ENCODE measurements at places on chromosomes 5 and 9. TPM values are rescaled to one million over a fixed set of nuclear protein-coding genes. Genes with fewer than 3 reads are reported as not detected.

GRCh38 chr9:79210541-79211243 is 361.1 kb upstream of the TLE4 start:
- H3K4me1 ChIP-seq = no peaks in the 10 kb centered on the region
- no peaks in the 10 kb centered on the region for H3K36me3 ChIP-seq
- no peaks in the 10 kb centered on the region for H3K27me3 ChIP-seq
- H3K4me3 ChIP-seq = no peak overlapping the region
- no peak overlapping the region for H3K27ac ChIP-seq
- DNase-seq = no peak

DNA sequence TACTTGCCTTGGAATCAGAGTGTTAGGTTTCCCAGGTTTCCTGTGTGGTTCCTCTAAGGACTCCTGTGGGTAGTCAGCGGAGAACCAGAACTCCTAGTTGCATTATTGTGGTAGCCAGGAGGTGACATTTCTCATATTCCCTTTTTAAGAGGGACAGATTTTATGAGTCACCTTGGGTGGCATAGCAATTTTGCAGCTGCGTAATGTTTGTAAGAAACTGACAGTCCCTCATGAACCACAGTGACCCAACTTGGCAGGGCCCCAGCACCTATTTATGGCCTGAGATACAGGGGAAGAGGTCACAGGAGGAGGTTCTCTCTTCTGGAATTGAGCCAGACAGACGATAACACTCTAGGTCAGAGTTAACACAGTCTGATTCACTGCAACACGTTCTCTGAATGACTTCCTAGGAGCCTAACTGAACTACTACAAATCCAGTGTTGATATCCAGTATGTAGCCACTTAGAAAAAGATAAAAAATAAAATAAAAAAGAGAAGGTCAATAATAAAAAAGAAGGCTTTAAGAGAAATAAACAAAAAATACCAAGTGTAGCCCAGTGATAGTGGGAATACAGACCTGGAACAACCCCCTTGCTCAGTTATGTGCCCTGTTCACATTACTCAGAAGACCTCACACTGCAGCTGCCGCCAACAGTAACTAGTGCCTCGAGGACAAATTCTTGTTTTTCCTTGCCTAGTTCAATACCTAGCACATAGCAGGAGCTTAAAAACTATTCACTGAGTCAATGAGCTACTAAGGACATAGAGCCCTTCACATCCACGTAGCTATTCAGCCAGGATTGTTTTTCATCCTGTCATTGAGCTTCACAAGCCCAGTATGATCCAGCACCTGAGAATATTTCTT is 50.7 kb upstream of the VLDLR start:
- DNase-seq = no peak
- H3K27ac ChIP-seq = no peak overlapping the region
- no peaks in the 10 kb centered on the region for H3K27me3 ChIP-seq
- no peak overlapping the region for H3K4me3 ChIP-seq
- no peaks in the 10 kb centered on the region for H3K4me1 ChIP-seq
- no peaks in the 10 kb centered on the region for H3K36me3 ChIP-seq

DNA sequence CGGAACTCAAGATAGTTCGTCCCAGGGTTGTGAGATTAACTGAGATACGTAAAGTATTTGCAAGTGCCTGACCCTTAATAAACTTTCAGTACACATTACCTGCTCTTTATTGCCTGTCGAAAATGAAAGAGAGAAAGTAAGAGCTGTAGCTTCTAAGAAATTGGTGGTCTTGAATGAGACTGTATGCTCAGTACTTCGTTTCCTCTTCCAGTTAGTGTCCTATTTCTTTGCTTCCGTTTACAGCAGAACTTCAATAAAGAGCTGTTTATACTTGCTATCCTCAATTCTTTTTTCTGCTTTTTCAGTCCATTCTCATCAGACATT is 534 bp downstream of the SRFBP1 start:
- H3K36me3 ChIP-seq = peaks cover 19% of the 10 kb centered on the region
- peak overlapping the region; percentile 99 for H3K4me3 ChIP-seq
- no peaks in the 10 kb centered on the region for H3K4me1 ChIP-seq
- no peak for DNase-seq
- H3K27ac ChIP-seq = no peak overlapping the region

DNA sequence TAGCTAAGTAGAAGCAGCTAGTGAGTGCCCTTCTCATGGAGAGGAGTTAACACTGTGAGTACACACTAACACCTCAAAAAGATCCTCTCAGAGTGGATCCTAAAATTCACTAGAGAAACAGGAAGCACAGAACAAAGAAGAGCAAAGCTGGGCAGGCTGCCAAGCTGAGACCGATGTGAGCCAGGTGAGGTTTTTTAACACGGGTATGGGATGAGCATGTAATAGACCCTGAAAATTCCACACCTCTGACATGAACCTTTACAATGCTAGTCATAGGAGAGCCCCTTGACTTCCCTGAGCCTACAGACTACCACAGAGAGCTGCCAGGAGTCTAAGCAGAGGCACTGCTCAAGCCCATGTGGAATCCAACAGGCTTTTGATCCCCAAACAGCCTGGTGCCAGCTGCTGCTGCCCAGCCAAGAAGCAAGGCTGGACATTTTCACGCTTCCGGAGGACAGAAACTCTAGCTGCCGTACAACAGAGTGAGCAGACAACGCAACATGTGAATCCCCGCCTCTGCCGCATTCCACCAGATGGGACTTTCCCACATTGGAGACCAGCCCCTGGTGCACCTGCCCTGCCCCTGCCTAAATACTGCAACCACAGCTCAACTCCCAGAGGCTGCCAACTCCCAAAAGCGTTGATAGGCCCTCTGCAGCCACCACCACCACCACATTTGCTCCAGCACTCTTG is 280.8 kb downstream of the CDH10 start:
- no peak for DNase-seq
- H3K36me3 ChIP-seq = no peaks in the 10 kb centered on the region

KIF4B gene
- 0.07 TPM for total RNA-seq

DNA sequence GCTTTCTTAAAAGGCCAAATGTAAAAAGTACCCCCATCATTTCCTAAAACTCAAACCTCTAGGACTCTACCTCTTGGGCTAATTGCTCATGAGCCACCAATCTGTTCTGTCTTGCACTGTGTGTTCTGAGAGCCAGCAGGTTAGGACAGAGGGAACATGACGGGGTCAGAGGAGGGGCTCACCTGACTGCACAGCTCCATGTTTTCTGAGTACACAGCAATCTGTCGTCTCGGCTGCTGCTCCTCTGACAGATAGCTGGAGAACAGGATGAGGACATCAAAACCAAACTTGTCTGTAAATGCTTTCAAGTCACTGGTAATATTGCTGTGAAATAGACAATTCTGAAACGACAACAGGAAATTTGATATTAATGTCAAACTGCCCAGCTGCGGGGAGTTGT is 50.9 kb upstream of the PCA3 start:
- H3K36me3 ChIP-seq = no peaks in the 10 kb centered on the region
- H3K4me1 ChIP-seq = no peaks in the 10 kb centered on the region
- DNase-seq = no peak
- no peaks in the 10 kb centered on the region for H3K27me3 ChIP-seq

ITGA2 gene
- total RNA-seq = 3.2 TPM

- no peak overlapping the region for H3K4me3 ChIP-seq
- DNase-seq = no peak
- no peak overlapping the region for H3K27ac ChIP-seq
These were observed 14.2 kb upstream of the PALM2AKAP2 start for GRCh38 chr9:109765830-109766229.

FAM78A gene
- total RNA-seq = 2.1 TPM

FRMPD1 gene
- total RNA-seq = 0.04 TPM

DNA sequence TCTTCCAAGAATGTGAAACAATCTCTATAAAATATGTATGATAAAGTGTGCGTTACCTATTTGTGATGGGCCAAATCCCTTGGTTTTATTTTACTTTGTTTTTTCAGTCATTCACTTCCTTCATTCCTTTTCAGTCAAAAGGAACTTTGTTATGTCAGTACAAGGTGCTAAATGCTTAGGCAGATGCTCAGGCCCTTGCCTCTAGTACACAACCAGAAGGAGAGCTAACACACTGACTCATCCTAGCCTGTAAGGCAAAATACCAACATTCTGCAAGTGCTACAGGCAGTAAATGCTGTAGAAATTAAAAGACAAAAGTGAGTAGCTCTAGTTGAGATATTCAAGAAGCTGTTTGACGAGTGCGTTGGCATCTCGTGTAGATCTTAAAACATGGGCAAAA is 49.4 kb downstream of the TRPM6 start:
- H3K36me3 ChIP-seq = no peaks in the 10 kb centered on the region
- H3K4me1 ChIP-seq = no peaks in the 10 kb centered on the region
- no peak overlapping the region for H3K27ac ChIP-seq
- no peak for DNase-seq
- no peaks in the 10 kb centered on the region for H3K27me3 ChIP-seq

GRCh38 chr5:170095646-170096045 is 10.1 kb upstream of the FOXI1 start:
- H3K4me3 ChIP-seq = no peak overlapping the region
- no peak overlapping the region for H3K27ac ChIP-seq
- no peaks in the 10 kb centered on the region for H3K27me3 ChIP-seq
- no peaks in the 10 kb centered on the region for H3K36me3 ChIP-seq

DNA sequence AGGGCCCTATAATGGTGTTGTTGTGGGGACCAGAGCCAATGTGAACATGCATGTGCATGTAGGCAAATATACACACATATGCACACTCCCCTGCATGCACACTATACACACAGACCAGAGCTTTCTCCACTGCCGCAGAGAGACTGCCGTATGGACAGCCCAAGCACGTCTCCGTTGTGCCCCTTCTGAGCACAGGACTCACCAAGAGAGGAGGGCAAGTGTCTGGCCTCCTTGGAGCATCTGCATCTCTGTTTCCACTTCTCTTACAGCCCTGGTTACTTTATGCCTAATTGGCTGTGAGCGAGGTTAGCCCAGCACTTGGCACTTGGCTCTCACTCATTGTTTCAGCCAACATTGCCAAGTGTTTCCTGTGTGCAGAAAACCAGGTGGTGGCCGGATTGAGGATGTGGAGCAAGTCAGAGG is 30.4 kb downstream of the CSF2 start:
- H3K27me3 ChIP-seq = no peaks in the 10 kb centered on the region
- no peak overlapping the region for H3K27ac ChIP-seq
- no peaks in the 10 kb centered on the region for H3K4me1 ChIP-seq
- no peaks in the 10 kb centered on the region for H3K36me3 ChIP-seq

GRCh38 chr9:111572950-111573604 is 26.4 kb downstream of the PTGR1 start:
- H3K27me3 ChIP-seq = no peaks in the 10 kb centered on the region
- DNase-seq = no peak
- no peaks in the 10 kb centered on the region for H3K4me1 ChIP-seq
- no peak overlapping the region for H3K4me3 ChIP-seq

- no peaks in the 10 kb centered on the region for H3K27me3 ChIP-seq
- H3K4me3 ChIP-seq = no peak overlapping the region
- no peak overlapping the region for H3K27ac ChIP-seq
- no peaks in the 10 kb centered on the region for H3K36me3 ChIP-seq
- H3K4me1 ChIP-seq = no peaks in the 10 kb centered on the region
These were observed 175.4 kb downstream of the MED10 start for GRCh38 chr5:6202968-6203365.

- peaks cover 7% of the 10 kb centered on the region for H3K36me3 ChIP-seq
- H3K27ac ChIP-seq = no peak overlapping the region
- no peak for DNase-seq
- no peak overlapping the region for H3K4me3 ChIP-seq
- no peaks in the 10 kb centered on the region for H3K27me3 ChIP-seq
These were observed 59.4 kb downstream of the ZNF354C start for GRCh38 chr5:179119415-179120170.

SLC6A19 gene
- not detected for total RNA-seq

PLPP7 gene
- total RNA-seq = 2.4 TPM

CMYA5 gene
- 1.1 TPM for total RNA-seq

GRCh38 chr5:33807771-33808170 is 84.0 kb downstream of the ADAMTS12 start:
- DNase-seq = no peak
- H3K4me1 ChIP-seq = peaks cover 2% of the 10 kb centered on the region
- no peaks in the 10 kb centered on the region for H3K36me3 ChIP-seq
- H3K27ac ChIP-seq = no peak overlapping the region
- no peaks in the 10 kb centered on the region for H3K27me3 ChIP-seq

GRCh38 chr5:142069606-142070399 is 38.8 kb upstream of the NDFIP1 start:
- H3K27me3 ChIP-seq = no peaks in the 10 kb centered on the region
- no peak overlapping the region for H3K27ac ChIP-seq
- H3K4me3 ChIP-seq = no peak overlapping the region
- no peak for DNase-seq
- peaks cover 1% of the 10 kb centered on the region for H3K36me3 ChIP-seq

Data from H9 (cell line).